Hematopoietic multipotent progenitor cell treated with erythropoietin and hydrocortisone succinate and interleukin-3 and kit ligand, for 4 days (in vitro differentiated cells): ENCODE measurements at places on chromosomes 5 and 9.
A peak's percentile ranks its signal among the peaks of the same experiment; 100 is the strongest.

DNA sequence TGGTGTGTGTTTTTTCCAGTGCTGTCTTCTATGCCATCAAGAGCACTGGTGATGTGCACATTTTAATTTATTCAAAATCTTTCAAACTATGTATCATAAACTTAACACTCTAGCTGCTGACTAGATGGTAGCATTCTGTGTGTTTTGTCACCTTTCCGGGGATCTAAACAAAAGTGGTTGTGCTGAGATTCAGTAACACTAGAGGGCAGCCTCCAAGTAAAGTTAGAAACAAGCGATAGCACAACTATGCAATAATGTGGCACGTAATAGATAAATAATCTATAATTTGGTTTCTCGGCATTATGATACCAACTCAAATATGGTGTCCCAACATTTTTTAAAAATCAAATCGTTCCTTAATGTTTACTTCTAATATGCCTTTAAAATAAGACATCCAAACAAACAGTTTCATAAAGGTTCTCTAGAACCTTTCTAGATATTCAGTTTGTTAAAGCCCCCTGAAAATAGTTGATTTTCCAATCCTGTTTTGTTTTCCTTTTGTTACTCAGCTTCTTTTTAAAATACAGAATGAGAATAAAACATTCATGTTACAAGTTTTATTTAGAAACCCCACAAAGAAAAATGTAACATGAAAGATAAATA is 16.9 kb downstream of the SEMA6A start:
- peak; percentile 56 for DNase-seq

GRCh38 chr5:131532031-131532640 is 102.9 kb downstream of the RAPGEF6 start:
- DNase-seq: no peak

GRCh38 chr9:37574241-37574721 is 1.9 kb downstream of the FBXO10 start:
- no peak for DNase-seq

- no peak for DNase-seq
Observed at GRCh38 chr9:138060365-138060764, 182.8 kb downstream of the CACNA1B start.

GRCh38 chr5:133121080-133121479 is 69.3 kb downstream of the HSPA4 start:
- DNase-seq: no peak

DNA sequence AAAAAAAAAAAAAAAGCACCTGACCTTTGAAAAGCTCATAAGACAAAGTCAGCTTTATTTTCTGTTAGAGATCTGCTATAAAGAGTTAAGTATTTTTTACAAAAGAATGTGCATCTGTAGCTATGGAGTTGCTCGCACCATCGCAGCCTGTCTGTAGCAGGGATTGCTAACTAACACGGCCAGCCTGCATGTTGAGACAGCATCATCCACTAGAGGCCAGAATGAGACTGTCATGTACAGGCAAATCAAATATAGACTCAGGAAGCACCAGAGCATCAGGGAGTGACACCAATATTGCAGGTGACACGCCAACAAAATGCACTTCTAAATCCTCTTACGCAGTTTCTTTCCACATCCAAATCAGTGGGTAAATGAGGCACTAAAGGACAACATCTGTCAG is 136.3 kb upstream of the RASEF start:
- DNase-seq: peak; percentile 46

- peak; percentile 49 for DNase-seq
Observed at GRCh38 chr9:117073539-117074341, 341.1 kb downstream of the ASTN2 start.

GRCh38 chr9:98569491-98569890 is 139.2 kb downstream of the GABBR2 start:
- no peak for DNase-seq
